ENCODE measurements at places on chromosomes 12 and 14. TPM values are rescaled to one million over a fixed set of nuclear protein-coding genes. Genes with fewer than 3 reads are reported as not detected.

- no peak for DNase-seq
Measured at GRCh38 chr14:99475660-99476059, 5.0 kb downstream of the SETD3 start.

DNA sequence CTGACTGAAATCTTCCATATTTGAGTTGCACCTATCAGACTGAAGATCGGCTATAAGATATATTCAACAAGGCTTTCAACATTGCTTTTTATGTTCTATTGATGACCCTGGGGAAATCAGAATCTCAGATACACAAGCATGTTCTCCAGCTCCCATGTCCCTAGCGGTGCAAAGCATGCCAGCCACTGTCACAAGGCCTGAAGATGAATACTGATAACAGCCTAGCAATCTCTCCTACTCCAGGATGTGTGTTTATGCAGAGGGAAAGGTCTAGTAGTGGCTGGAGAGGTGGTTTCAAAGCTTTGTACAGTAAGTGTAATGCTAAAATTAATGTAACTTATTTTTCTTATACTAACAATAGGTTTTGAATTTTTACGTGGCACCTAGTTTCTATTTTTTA is 64.6 kb downstream of the SOX5 start:
- no peak for DNase-seq

The NXPH4 gene
- 2.4 TPM for total RNA-seq

GRCh38 chr12:102396276-102396675 is 84.1 kb downstream of the IGF1 start:
- DNase-seq, result no peak

The ACOT4 gene
- 1.9 TPM for total RNA-seq

DNA sequence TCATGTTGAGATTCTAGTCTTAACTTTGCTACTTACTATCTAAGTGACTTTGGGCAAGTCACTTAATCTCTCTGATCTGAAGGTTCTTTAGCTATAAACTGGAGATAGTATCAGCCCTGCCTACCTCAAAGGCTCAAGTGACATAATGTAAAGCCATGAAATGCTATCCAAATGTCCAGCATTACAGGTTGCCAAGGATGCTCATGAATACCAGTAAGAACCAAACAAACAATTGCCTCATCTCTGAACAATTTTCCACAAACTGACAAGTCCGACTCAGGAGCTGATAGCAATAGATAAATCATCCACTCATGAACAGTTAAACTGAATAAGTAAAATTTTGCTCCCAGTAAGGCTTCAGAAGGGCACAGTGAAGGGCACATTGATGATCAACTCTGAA is 51.5 kb downstream of the LMNTD1 start:
- no peak for DNase-seq

The SMAGP gene
- total RNA-seq, result 4.1 TPM

DNA sequence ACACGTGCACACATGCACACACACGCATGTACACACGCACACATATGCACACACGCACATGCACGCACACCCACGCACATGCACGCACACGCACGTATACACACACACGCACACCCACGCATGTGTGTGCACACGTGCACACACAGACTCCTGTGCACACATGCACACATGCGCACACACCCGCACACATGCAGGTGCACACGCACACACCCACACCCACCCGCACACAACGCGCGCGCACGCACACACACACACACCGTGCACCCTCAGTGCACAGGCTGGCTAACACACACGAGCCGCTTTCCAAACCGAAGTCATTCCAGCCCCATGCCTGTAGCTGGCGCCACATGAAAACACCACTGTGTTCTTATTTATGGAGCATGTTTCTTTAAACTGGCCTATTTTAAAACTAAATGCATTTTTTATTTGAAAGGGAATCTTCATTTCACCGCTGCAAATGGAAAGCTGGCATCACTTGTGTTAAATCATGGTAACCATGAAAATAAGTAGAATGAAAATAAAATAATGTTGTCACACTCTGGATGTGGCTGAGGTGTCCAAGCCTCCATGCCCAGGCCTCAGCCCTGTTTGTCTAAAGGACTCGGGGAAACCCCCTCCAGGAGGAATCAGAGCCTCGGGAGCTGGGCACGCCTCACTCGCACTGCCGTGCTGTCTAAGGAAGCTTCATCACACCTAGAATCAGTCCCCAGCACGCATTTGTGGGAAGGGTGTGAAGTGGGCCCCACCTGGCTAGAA is 45.1 kb downstream of the GALNT9 start:
- DNase-seq, result no peak

DNA sequence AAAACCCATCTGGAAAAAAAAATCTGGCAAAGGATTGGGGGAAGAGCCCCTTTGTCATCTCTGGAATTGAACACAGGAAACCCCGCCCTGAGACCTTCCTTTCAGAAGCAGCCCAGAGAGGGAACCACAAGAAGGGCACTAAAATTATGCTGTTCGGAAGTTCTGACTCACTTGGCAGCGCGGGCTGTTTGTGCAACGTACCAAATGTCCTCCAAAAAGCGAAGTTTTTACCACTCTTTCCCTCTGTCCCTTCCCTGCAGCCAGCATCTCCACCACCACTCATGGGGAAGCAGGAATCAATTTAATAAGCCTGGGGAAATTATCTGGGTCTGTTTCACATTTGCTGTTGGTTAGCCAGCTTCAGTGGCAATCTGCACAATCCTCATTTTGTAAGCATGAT is 3.2 kb upstream of the SYNE3 start:
- peak; percentile 59 for DNase-seq

GRCh38 chr14:76439237-76439775 is 63.4 kb downstream of the ESRRB start:
- no peak for DNase-seq

The PIWIL1 gene
- total RNA-seq, result not detected

DNA sequence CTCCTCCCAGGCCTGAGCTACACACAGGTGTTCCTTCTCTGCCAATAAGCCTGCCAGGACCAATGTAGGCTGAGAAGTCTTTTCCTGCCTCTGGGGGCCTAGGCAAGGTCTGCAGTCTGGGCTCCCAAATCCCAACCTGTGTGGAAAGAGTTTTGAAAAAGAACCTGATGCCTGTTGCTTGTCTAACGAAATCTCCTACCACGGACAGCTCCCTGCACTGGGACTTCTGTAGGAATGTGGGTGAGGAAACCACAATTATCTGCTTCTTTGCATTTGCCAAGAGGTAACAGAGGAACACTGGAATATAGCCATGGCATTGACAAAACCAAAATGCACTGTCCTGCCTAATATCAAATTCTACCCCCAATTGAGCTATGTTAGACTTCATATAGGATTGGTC is 877.0 kb upstream of the TMEM132C start:
- no peak for DNase-seq

The LMO3 gene
- total RNA-seq, result not detected

GRCh38 chr12:110249716-110250225 is 31.3 kb upstream of the ATP2A2 start:
- DNase-seq, result no peak

DNA sequence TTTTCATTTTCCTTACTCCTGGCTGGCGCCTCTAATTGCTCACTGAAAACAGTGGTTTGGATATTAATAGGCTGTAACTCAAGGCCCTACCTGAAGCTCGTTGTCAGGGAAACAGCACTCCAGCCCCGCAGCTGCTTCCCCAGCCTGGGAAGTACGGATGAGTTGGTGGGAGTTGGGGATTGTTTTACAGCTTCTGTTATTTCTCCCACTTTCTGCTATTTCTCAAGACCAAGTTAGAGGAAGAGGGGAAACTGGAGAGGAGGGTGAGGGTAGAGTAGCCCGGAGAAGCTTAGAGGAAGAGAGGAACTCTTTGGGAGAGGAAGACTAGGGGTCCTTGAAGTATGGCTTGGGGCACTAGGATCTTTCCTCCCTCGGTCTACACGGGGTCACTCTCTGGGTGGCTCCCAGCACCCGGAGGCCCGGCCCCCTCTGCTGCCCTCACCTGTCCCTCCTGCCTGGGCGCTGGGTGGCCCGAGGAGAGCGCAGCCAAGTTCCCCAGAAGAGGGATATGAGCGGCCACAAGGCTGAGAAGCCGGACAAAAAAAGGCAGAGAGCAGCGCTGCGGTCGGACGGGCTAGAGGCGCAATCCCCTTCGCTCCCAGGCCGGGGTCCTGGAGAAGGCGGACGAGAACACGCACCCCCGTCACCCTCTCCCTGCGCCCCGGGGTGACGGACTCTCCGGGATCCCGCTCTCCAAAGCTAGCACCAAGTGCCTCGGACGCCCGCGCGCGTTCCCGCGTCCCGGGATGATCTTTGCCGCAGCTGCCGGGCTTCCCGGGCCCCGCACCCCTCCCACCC is 671 bp downstream of the SPTB start:
- DNase-seq, result peak; percentile 42

The KIF26A gene
- total RNA-seq, result 0.17 TPM

GRCh38 chr12:71312768-71313403 is 126.7 kb upstream of the LGR5 start:
- no peak for DNase-seq

- no peak for DNase-seq
Measured at GRCh38 chr12:19095331-19095730, 34.2 kb upstream of the PLEKHA5 start.

- no peak for DNase-seq
Measured at GRCh38 chr14:35822501-35822900, 3.6 kb upstream of the BRMS1L start.

The GRIP1 gene
- 1.8 TPM for total RNA-seq

The OR6C2 gene
- total RNA-seq, result not detected

GRCh38 chr12:62523619-62524018 is 57.0 kb downstream of the MON2 start:
- DNase-seq, result no peak

GRCh38 chr12:23950210-23950774 is 822 bp upstream of the SOX5 start:
- no peak for DNase-seq

DNA sequence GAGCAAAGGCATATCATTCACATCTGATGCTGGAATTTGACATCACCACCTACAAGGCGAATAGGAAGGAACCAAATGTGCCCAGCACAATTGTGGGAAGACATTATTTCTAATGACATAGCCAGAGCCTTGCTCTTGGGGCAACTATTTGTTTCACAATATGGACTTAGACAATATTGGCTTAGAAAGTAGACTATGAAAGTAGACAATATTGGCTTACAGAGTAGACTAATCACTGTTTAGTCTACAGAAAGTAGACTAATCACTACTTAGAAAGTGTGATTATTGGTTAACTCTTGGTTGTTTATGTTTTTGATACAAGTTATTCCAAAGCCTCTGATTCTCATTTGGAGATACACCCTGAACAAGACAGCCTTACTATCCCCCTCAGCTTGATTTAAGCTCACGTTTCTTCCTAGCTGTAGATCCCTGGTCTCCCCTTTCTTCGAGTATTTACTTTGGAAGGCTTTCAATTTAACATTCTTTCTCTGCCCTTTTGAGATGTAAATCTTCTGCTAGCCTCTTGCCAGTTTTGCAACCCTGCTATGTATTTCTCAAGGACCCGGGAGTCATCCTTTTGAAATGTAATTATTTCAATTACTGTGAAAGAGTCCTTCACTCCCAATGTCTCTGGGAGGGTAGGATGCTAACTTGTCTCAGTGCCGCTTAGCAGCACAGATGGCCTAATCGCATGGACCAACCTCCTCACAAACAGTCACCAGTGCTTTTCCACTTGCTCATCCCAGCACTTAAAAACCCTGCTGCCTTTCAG is 843.2 kb downstream of the GALC start:
- DNase-seq, result no peak

- DNase-seq, result no peak
Measured at GRCh38 chr12:12645485-12645884, 33.8 kb downstream of the CREBL2 start.

- no peak for DNase-seq
Measured at GRCh38 chr12:53950437-53950773, 4.3 kb upstream of the HOXC12 start.

DNA sequence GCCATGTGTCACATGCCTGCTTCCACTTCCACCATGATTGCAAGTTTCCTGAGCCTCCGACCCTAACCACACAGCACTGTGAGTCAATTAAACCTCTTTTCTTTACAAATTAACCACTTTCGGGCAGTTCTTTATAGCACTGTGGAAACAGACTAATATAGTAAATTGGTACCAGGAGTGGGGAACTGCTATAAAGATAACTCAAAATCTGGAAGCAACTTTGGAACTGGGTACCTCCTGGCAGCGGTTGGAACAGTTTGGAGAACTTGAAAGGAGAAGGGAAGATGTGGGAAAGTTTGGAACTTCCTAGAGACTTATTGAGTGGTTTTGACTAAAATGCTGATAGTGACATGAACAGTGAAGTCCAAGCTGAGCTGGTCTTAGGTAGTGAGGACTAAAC is 436.1 kb downstream of the TMEM121 start:
- no peak for DNase-seq

The ACSM4 gene
- not detected for total RNA-seq

DNA sequence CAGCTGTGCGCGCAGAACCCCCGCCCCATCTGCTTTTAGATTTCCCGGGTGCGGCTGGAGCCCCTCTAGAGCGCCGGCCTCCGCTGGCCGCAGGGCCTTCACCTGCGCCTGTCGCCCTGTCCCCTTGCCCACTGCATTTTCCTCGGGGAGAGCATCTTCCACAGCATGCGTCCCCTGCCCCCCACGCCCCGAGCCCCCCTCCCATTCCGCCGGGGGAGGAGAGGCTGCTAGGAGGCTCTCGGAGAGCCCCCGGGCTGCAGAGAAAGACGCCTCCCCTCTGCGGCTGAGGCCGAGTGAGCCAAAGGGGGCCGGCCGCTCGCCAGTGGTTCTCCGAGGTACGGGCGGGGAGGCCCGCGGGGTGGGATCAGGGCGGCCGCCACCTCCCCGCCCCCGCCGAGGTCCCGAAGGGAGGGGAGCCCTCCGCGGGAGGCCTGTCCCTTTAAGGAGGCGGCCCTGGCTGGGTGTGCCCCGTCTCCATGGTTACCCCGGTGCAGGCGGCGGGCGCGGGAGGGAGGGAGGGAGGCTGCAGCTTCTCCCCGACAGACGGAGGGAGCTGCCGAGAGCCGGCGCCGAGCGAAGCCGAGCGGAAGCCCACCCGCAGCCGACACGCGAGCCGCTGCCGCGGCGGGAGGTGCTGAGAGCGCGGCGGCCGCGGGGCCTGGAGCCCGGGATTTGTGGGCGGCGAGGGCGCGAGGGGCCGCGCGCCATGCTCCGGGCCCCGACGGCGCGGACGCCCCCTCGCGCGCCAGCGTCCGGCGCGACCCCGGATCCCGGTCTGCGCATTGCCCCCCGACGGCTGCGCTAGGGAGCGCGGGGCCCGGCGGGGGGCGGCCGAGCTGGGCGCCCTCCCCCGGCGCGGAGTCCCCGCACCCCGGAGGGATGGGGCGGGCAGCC is at the start of gene KCNH3:
Gene KCNH3 (plus strand): TSS at position 521 of the 894 bp plus-strand sequence. CDS start 387 bp downstream, outside the sequence.
- peak; percentile 86 for DNase-seq

DNA sequence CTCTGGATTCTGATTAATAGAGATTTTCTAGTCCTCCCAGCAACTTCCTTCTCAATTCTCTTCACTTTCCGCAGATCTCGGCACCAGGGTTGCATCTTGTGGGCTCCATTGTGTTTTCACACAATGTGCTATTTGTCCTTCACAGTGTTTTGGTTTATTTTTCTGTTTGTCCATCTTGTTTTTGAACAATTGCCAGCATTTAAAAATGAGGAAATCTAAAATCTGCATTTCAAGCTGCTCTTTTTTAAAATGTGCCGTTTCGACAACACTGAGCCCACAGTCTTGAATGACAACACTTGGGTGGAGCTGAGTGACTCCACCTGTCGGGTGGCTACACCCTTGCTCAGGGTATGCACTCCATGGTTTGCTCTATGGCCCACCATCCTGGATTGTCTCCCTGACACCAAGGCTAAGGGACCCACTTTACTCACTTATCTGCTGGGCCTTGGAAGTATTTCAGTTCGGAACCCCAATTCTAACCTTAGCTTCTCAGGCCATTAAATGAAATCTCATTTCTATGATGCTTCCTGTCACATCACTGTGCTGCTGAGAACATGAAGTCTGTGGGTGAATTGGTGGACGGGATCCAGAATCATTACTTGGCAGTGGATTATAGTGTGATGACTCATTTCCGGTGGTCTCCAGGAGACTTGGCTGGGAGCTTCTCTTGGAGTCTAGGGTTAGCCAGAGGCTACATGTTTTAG is 3.4 kb upstream of the MYRFL start:
- DNase-seq, result no peak

The RNU4-1 gene
- total RNA-seq, result 1,307 TPM
